ENCODE measurements at places on chromosomes 7 and 10.

DNA sequence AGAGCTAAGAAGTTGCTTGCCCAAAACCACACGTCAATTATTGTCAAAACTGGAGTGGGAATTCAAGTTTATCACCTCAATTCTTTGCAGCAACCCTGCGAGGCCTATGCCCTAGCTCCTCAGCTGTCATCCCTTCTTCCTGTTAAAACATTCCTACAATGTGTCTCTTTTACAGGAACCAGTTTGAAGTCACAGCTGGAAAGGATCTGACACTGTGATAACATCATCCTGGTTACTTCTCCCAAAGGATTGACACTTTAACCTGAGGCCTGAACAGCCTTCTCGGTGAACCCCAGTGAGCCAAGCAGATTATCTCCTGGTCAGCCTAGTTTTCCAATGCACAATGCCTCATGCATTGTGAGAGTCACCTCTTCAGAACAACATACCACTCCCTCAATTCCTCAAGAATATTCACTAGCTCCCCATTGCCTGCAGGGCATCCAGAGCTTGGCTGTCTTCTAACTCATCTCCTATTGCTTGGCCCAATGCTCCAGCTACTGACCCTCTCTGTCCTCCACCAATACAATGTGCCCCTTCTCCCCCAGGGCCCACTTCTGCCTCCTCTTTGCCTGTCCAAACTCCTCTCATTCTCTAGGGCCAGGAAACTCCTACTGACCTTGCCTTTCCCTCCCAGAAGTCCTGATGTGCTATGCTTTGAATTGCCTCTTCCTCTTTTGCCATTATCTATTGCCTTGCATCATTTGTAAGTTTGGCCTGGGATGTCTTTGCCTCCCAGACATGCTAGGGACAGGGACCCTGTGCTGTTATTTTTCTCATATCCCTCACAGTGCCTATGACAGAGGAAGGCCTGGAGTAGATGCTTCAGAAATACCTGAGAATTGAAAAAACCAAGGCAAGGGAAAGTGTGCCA, 10.4 kb upstream of the DLG5 start:
- no peak for DNase-seq

DNA sequence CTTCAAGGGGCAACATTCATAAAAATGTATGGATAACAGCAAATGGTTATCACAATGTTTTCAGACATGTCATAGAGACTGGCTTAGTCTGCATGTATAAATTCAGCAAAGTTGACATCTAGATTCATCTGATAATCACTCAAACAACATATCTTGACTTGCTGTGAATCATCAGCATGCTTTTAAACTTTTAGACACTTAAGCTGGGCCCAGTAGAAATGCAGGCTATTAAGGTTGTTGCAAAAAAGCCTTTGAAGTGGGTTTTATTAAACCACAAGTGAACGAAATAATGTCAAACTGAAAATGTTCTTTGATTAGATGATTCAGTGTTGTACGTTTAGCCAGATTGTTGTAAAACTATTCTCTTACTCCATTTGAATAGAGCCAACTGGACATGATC, 759.6 kb downstream of the NXPH1 start:
- DNase-seq = no peak

DNA sequence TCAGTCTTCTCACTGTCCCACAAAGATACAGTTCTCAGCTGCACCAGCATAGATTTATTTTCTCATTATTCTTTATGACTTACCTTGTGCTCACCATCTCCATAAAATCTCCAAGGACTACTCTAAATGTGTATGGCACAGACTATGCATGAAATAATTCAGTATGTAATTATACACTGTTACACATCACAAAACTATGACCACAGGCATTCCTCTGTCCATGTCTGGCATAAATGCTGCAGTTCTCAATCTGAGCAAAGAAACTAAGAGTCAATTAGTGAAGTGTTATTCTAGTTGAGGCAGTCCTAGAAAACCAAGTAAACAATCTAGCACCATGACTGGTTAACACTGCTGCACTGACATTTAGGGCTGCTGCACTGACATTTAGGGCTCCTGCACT, 2.7 kb downstream of the CYCS start:
- no peak for DNase-seq

DNA sequence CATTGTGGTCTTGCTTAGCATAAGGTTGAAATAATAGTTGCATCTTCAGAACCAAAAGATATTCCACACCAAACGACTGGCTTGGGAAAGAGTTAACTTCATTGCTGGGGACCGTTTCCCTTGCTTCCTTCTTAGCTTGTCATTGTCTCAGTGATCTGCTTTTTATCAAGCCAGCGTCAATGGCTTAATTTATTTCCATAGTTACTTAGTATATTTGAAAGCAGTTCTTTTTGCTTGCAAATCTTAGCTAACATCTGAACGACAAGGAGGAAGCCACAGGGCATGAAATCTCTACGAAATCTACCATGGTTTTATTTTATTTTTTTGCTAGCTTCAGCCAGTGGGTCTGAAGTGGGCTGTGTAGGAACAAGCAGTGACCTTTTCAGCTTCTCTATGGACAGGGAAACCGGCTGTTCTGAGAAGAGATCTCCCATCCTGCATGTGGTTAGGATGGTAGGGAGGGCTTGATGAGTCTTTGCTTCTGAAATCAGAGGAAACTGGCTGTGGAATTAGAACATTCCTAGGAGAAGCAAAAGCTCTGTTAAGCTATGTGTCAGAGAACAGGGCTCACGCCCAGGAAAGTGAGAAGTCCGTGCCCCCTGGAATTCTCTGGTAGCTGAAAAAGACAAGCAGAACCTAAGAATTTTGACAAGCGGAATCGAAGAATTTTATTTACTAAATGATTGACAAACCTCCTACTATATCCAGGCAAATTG, 8.0 kb downstream of the SLC18A2 start:
- no peak for DNase-seq
